Amygdala (tissue), 56 donors: ENCODE measurements at places on chromosomes 1 and 21.

DNA sequence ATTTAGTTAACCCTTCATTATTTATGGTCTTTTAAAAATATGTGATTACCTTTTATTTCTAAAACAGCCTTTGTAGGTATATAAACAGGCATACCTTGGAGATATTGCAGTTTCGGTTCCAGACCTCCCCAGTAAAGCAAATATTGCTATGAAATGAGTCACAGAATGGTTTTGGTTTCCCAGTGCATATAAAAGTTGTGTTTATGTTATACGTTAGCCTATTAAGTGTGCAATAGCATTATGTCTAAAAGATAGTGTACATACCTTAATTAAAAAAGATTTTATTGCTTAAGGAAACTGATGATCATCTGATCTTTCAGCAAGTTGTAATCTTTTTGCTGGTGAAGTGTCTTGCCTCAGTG, 44.1 kb downstream of the XCL2 start:
- no peak for DNase-seq

GRCh38 chr1:79215311-79215710, 208.8 kb upstream of the ADGRL4 start:
- DNase-seq, result no peak

- DNase-seq, result no peak
Measured at GRCh38 chr21:36030581-36031189, 29.6 kb downstream of the SETD4 start.

DNA sequence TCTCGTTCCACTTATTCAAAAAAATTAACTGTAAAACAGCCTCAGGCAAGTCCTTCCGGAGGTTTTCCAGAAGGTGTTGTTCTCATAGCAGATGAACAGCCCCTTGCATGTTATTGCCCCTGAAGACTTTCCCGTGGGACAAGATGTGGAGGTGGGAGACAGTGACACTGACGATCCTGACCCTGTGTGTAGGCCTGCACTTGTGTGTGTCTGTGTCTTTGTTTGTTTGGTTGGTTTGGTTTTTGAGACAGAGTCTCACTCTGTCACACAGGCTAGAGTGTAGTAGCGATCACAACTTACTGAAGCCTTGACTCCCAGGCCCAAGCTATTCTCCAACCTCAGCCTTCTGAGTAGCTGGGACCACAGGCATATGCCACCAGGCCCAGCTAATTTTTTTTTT, 12.6 kb downstream of the ETV3L start:
- DNase-seq, result no peak

DNA sequence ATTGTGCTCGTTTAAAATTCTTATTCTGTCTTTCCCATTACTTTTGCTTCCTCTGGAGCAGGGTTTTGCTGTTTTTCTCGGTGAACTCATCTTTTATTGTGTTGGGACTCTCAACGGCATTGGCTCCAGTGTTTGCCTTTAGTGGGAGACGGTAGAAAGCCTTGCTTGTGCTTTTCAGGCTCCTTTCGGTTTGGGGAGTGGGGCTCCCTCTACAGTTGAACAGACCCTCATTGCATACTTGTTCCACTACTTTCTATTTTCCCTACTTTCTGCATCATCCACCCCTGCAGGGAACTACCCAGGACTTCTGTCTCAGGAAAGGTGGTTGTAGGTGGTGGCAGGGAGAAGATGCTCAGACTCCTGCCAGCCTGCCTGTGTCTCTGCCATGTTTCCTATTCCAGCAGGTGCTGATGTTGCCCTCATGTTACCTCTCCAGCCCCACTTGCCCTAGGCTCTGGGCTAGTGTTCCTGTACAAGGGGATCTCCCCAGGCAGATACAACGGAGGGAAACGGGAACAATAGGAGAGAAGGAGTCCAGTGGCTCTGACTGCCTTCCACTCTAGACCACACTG, 68.5 kb upstream of the ZBTB18 start:
- no peak for DNase-seq

DNA sequence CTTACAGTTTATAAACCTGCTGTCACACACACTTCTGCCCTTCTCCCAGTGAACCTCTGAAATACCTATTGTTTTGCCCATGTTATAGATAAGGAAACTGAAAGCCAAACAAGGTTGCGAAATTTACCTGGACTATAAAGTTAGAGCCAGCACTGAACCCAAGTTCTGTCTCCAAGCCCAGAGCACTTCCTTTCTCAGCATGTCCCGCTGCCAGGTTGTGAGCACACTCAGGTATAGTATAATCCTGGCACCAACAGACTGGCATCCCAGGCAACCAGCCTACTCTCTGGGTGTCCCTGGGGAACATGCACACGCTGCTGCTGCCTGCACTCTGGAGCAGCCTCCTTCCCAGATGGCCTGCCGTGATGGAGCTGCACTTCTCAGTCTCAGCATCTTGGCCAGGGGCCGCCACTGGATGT, 45.1 kb downstream of the PGBD5 start:
- no peak for DNase-seq

DNA sequence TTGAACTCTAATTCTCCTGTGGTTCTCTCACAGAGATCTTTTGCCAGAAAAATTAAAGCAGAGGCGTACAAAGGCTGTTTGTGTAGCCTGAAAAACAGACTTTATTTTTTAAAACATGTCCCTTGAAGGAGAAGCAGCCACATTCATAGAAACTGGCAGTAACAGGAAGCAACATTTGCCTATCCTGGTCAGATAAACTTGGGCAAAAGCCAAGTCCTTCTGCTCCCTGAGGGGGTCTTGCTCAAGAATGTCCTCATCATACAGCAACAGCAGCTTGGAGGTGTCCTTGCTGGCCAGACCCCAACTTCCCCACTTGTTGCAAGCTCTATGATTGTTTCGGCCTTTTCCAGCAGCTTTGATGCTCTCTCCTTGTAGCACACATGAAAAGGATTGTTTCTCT, 36.3 kb downstream of the MSTO1 start:
- no peak for DNase-seq

- no peak for DNase-seq
Measured at GRCh38 chr1:59165353-59165752, 131.5 kb upstream of the FGGY start.

GRCh38 chr1:117290890-117291289, 76.4 kb upstream of the MAN1A2 start:
- DNase-seq, result no peak

DNA sequence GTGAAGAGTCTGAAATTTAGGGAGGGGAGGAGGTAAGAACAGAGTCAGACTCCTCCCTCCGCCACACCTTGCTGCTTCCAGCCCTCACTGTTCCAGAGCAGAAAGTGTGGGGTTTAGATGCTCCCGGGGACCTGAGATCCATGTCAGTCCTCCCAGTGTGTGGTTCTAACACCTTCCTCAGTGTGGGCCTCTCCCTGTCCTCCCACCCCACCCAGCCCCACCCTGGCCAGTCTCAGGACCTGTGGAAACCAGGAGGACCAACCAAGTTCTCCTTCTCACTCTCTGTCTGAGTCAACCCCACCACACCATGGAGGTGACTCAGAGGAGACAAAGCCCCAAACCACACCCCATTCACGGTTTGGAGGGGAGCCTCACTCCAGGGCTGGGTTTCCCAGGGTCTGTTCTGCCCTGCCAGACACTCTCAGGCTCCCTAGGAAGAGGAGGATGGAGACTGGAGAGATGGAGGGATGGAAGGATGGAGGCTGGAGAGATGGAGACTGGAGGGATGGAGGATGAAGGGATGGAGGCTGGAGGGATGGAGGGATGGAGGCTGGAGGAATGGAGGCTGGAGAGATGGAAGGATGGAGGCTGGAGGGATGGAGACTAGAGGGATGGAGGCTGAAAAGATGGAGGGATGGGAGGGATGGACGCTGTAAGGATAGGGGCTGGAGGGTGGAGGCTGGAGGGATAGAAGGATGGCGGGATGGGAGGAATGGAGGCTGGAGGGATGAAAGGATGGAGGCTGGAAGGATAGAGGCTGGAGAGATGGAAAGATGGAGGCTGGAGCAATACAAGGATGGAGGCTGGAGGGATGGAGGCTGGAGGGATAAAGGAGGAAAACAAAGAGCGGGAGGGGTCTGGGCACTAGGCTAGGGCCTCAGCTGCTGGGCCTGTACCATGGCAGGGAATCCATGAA, 100.9 kb upstream of the RUNX3 start:
- no peak for DNase-seq

DNA sequence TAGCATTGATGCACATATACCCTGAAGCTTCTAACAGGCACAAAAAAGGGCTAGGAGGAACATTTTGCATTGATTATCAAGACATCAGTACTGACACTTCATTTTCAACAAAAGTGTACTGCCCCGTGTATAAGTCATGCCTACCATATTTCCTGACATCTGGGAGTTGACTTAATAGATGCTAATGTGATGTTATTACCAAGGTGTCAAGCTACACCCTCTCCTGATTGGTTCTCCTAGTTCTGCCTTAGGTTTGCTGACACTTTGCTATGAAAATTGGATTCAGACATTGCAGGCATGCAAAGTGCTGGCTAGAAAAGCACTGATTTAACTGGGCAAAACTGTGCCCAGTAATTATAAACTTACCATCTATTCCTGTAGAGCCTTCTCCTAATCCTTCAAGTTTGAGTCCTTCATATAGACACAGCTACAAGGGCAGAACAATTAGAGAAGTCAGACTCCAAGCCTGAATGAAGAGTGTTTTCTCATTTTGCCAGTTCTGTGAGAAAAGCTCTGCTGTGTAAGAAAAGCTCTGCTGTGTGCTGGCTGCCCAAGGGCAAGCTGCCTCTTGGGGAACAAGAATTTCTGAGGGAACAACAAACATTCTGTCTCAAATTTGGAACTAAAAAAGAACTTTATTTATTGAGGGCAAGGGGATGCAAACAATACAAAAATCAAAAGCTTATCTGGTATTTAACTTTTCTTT, 11.2 kb downstream of the S100A10 start:
- no peak for DNase-seq

DNA sequence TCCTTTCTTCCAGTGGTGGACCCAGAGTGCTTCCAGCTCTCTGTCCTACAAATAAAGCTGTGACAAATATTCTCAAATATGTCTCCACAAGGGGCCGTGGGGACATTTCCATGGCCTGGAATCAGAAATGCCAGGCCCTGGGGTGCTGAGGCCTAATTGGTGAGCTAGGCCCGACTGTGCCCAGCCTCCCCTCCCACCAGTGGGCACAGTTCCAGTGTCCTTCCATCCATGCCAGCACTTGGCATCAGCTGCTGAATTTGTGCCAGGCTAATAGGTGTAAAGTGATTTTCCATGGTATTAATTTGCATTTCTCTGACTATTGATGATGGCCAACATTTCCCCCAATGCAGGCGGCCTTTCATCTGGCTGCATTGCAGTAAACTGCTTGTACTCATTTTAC, 48.5 kb upstream of the B3GALT5 start:
- DNase-seq, result no peak

- no peak for DNase-seq
Measured at GRCh38 chr1:212612041-212612961, 3.7 kb downstream of the ATF3 start.
